ENCODE measurements at places on chromosomes 12 and 14.
A peak's percentile ranks its signal among the peaks of the same experiment; 100 is the strongest.

DNA sequence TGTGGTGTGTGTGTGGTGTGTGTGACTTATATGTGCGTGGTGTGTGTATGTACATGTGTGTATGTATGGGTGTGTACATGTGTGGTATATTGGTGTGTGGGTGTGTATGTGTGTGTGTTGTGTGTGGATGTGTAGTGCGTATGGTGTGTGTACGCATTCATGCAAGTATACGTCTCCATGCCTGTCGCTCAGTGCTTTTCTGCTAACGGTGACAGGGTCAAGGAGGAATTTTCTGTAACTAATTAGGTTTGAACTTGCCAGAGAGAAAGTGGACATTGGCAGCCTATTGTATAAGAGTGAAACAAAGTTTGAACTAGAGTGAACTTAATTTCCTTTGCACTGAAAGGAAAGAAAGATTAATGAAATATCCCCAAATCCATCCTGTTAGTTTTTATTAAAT lies 120.9 kb upstream of the GSC start:
- DNase-seq = no peak

DNA sequence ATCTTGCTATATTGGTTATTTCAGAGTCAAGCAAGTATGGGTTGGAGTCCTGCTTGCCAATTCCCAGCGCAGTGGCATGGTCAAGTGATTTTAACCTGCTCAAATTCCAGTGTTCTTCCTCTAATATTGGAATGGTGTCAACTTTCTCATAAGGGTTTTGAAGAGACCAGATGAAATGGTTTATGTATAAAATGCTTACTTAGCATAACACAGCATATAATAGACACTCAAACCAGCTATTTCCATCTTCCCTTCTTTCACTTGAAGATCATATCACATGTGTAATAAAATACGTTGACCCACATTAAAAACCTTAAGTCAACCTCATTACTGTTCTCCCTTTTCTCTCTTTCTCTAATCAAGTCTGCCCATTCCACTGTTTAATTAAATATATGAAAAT lies 144.0 kb downstream of the NAV3 start:
- DNase-seq = no peak

- DNase-seq = no peak
Observed at GRCh38 chr12:108933949-108934348, 54.1 kb downstream of the DAO start.

DNA sequence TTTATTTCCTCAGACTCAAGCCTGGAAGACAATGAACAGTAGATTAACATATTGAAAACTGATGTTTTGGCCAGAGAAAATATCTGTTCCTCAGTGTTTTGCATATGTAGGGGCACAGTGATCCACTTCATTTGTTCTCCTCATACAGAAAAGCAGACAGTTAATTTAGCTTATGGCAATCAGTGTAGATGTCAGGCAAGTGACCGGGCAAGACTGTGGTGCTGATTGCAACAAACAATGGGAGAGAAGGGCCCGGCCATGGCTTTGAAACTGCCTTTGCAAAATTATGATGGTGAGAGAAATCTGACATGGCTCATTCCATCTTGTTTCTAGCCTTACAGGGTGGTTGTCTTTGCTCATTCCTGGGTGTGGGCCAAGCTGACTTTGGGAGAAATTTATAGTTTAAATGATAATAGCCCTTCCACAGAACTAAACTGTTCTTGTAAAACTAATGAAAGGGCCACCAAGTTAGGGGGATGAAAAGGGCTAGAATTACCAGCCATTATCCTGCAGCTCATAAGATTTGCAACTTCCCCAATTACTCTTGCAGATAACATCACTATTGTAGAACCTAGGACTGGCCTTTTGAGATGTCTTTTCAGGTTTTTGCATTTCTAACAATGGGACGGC lies 220.3 kb downstream of the KTN1 start:
- no peak for DNase-seq

GRCh38 chr12:104372061-104372720 lies 68.7 kb downstream of the EID3 start:
- no peak for DNase-seq

DNA sequence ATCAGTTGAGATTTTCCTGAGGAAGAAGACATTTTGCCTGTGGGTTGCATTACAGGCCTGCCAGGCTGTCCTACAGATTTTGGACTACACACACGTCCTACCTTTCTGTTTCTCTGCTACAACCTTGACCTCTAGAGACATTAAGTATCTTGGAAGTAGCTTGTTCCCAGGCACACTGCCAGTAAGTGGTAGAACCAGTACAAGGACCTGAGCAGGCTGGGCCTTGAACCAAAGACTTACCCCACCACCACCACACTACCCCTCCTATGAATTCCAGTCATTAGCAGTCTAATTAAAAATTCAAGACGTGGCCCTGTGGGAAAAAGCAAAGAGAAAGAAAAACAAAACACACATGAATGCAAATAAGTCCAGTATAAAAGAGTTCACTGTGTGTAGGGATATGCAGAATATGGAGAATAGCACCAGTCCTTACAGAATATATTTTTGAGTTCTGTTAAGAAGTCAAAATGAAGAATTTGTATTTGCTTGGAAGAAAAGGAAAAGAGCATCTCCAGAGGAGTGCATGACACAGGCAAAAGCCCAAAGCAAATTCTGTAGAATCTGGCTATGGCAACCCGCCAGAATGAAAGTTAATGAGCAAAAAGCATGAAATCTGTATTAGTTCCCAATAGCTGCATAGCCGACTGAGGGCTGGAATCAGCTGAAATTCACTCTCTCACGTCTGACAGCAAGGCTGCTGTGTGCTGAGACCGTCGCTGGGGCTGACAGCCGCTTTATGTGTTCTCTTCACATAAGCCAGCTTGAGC lies 74.3 kb upstream of the ST8SIA1 start:
- DNase-seq = peak; percentile 45

GRCh38 chr12:124861492-124861891 lies 2.2 kb downstream of the SCARB1 start:
- DNase-seq = peak; percentile 71

DNA sequence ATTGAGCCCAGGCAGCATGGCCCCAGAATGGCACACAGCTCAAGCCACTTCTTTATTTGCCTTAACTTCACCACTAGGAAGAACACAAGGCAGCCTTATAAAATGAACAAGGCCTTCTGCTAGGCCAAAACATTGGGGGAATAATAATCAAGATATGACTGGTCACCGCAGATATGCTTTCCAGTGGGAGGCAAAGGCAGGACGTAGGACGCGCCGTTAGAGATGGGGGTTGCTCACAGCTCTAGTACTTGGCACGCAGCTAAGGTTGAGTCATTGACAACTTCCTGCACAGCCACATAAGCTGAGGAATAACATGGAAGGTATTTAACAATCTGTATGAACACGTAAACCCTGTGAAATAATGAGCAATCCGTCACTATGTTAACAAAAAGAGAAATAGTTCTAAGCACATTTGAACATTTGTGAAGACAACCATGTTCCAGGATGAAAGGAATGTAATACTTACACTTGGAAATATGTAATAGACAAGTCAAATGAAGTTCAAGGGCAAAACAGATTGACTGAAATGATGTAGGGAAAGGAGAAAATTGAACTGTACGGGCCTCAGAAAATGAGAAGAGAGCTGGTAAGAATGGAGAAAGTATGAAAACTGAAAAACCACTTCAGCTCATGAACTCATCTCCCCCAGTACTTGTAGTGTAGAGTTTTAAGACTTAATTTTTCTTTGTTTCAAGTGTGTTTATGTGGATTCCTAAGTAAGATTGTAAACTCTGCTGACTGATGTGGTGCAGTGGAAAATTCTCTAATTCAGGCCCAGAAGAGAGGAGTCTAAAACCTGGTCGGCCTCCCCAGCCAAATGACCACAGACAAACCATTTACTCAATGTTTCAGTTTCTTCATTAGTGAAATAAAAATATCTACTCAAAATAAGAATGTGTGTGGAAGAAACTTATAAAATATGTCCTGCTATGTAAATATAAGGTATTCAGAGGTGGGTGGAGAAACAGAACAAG lies 59.3 kb upstream of the CCDC91 start:
- DNase-seq = peak; percentile 14

Data from lung (tissue), 17 donors.